ENCODE measurements at places on chromosomes 1 and 21. TPM values are rescaled to one million over a fixed set of nuclear protein-coding genes. Genes with fewer than 3 reads are reported as not detected.
A peak's percentile ranks its signal among the peaks of the same experiment; 100 is the strongest.

PHGDH gene
- polyA plus RNA-seq, result 257 TPM

DNA sequence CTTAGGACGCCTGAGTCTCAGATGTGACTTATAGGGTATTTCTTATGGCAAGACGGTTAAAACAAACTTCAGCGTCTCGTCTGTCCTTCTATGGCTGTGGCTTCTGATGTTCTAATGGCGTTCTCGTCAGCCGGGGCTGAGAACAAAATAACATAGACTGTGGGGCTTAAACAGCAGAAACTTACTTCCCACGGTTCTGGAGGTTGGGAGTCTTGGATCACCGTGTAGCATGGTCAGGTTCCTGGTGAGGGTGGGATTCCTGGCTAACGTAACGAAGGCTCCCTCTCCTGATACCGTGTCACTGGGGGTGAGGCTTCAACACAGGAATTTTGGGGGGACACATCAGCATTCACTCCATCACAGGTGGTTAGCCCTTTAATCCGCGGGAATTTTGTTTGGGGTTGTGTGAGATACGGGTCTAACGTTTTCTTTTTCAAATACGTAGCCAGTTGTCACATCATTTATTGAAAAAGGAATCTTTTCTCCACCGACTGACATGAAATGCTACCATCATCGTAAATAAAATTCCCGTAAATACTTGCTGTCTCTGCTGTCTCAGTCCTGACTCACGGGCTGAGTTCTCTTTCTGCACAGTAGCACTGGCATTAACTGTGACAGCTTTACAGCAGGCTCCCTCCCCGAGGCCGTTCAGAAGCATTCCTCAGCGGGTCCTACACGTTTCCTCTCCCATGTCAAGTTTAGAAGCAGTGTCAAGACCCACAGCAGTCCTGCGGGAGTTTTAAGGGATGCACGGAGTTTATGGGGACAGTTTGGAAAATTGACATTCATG lies 8.1 kb upstream of the POFUT2 start:
- peak overlapping the region; percentile 39 for H3K4me3 ChIP-seq
- H3K36me3 ChIP-seq, result no peaks in the 10 kb centered on the region
- peak overlapping the region; percentile 82 for H3K27ac ChIP-seq
- no peaks in the 10 kb centered on the region for H3K27me3 ChIP-seq
- H3K4me1 ChIP-seq, result peaks cover 29% of the 10 kb centered on the region
- peak; percentile 83 for DNase-seq

- peak overlapping the region; percentile 68 for H3K27ac ChIP-seq
- peak; percentile 74 for DNase-seq
- H3K27me3 ChIP-seq, result no peaks in the 10 kb centered on the region
Observed at GRCh38 chr1:198088360-198089071, 68.3 kb upstream of the NEK7 start.

SLAMF9 gene
- 0.48 TPM for polyA plus RNA-seq

CHRM3 gene
- polyA plus RNA-seq, result not detected

KLHDC8A gene
- polyA plus RNA-seq, result 0.08 TPM

IFI44 gene
- 1.3 TPM for polyA plus RNA-seq

DNA sequence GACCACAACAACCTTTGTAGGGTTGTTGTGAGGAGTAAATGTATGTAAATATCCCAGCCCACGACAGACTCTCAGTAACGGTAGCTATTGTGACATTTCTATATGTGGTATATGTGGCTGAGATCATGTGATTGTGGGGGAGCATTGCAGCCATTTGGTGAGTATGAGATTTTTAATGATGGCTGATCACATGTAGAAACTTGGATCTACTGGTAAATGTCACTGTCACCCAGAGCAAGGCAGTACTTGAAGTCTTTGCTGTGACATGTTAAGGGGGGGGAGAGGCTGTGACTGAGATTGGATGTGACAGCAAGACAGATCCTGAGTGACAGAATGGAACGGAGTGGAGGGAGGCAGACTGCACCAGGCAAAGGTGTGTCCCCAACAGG lies 23.9 kb upstream of the MEF2D start:
- no peak for DNase-seq
- H3K27ac ChIP-seq, result no peak overlapping the region
- no peak overlapping the region for H3K4me3 ChIP-seq

PTGER3 gene
- polyA plus RNA-seq, result 0.31 TPM

DNA sequence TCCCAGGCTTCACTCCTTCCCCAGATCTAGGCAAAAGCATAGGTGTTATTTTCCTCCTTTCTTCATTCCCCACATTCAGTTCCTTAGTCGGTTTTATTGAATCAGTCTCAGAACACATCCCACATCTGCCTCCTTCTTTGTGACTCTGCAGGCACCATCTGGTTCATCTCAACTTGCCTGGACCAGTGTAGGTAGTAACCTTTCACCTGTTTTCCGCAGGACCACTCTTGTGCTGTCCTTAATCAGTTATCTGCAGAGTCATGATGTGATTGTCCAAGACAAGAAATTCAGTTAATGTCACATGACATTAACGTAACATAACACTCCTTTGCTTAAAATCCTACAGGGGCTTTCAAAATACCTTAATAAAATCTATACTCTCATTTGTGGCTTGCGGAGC lies 174.6 kb downstream of the CHRM3 start:
- H3K36me3 ChIP-seq, result no peaks in the 10 kb centered on the region
- DNase-seq, result no peak
- H3K4me1 ChIP-seq, result no peaks in the 10 kb centered on the region

ACTN2 gene
- 0.22 TPM for polyA plus RNA-seq

DNA sequence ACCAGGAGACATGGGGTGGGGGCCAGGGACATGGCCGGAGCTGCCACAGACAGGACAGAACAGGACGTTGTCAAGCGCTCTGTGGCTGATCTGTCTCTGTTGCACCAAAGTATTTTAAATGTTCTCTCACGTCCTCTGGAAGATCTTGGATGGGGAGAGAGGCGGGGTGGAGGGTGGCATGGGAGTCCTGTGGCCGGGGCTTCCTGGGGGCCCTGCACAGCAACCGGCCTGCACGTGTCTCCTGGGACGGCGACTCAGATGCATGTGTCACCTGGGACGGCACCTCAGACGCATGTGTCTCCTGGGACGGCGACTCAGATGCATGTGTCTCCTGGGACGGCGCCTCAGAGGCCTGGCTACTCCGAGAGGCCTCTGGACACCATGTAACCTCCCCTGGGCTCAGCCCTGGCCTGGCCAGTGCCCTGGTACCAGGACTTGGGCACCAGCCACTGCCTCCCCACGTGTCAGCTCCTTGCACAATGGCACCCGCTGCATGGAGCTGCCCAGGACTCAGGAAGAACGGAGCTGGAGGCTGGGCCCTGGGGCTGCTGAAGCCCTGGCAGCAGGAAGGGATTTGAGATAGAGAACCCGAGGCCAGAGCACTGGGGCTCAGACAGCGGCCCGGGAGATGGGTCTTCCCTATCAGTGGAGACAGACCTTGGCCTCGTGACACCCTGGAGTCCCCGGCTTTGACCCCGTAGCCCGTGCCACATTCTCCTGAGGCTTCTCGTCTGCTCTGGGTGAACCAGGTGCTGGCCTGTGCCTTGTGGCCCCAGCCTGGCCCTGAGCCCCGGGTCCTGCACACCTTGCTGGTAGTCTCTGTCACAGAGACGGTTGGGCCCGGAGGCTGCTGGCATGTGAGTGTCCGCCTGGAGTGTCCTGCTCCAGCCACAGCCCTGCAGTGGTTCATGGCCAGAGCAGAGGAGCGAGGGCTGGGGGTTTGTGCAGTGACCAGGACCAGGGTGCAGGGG lies 14.7 kb upstream of the SLC19A1 start:
- no peaks in the 10 kb centered on the region for H3K4me1 ChIP-seq
- no peak overlapping the region for H3K4me3 ChIP-seq
- no peaks in the 10 kb centered on the region for H3K27me3 ChIP-seq
- DNase-seq, result peak; percentile 44

GUCA2B gene
- polyA plus RNA-seq, result not detected

KRTAP21-2 gene
- polyA plus RNA-seq, result not detected

FCER1A gene
- not detected for polyA plus RNA-seq

- peaks cover 19% of the 10 kb centered on the region for H3K4me1 ChIP-seq
- peak; percentile 100 for DNase-seq
- H3K27ac ChIP-seq, result peak within 1 kb of the TSS; percentile 88
- no peaks in the 10 kb centered on the region for H3K27me3 ChIP-seq
Observed at GRCh38 chr1:28235755-28236655, at the start of gene ATP5IF1. Gene ATP5IF1, plus strand, starts transcription at chr1:28236124. Its CDS starts 60 bp downstream, at chr1:28236184.

- H3K36me3 ChIP-seq, result no peaks in the 10 kb centered on the region
- H3K27ac ChIP-seq, result no peak overlapping the region
- peak; percentile 30 for DNase-seq
- peaks cover 10% of the 10 kb centered on the region for H3K4me1 ChIP-seq
- peaks cover 29% of the 10 kb centered on the region for H3K27me3 ChIP-seq
Observed at GRCh38 chr1:69511426-69512192, 56.1 kb upstream of the LRRC7 start.

DNA sequence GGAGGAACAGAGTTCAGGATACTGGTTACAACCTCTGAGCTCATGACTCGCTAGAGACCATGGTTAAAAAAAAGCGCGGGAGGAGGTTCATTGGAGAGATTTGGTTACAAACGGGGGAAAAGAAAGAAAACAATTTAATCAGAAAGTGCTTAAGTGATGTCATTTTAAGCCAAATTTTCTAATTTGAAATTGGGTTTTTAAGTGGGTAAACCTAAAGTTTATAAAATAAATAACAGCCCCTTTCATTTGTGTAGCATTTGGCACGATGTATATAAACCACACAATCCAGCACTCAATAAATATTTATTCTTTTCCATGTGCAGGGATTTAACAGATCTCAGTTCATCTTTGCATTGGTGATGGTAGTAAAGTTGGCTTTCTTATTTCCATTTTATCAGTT lies 7.0 kb upstream of the DPT start:
- no peak overlapping the region for H3K4me3 ChIP-seq
- DNase-seq, result no peak

- H3K4me1 ChIP-seq, result no peaks in the 10 kb centered on the region
- H3K36me3 ChIP-seq, result no peaks in the 10 kb centered on the region
- no peak for DNase-seq
- no peak overlapping the region for H3K4me3 ChIP-seq
Observed at GRCh38 chr21:30793581-30794314, 19.3 kb downstream of the KRTAP8-1 start.

DNA sequence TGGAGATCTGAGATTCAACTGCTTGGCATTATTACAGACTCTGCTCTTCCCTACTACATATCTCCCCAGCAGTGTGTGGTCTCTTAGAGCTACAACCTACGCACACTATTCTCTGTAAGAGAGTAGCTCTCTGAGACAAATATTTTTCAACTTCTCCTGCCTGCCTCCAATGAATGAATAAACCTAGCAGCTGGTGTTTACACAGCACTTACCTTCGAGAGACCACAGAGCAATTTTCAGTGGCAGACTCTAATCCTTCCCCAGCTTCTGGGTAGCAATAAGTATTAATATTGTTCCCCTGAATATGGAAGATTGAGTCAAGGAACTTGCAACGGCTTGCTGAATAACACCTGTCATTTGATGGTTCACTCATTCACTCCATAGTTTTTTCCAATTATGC lies 350.9 kb upstream of the SPAG17 start:
- DNase-seq, result no peak
- no peak overlapping the region for H3K4me3 ChIP-seq
- no peaks in the 10 kb centered on the region for H3K4me1 ChIP-seq
- H3K27me3 ChIP-seq, result no peaks in the 10 kb centered on the region

PLA2G2D gene
- not detected for polyA plus RNA-seq

GRCh38 chr1:178941849-178942248 lies 71.0 kb upstream of the ANGPTL1 start:
- DNase-seq, result peak; percentile 83
- H3K36me3 ChIP-seq, result no peaks in the 10 kb centered on the region
- peaks cover 53% of the 10 kb centered on the region for H3K4me1 ChIP-seq
- no peaks in the 10 kb centered on the region for H3K27me3 ChIP-seq
- H3K4me3 ChIP-seq, result no peak overlapping the region

GRCh38 chr1:202007805-202008489 lies 2.4 kb upstream of the ELF3 start:
- H3K36me3 ChIP-seq, result peaks cover 5% of the 10 kb centered on the region
- no peak for DNase-seq
- H3K4me3 ChIP-seq, result no peak overlapping the region
- H3K27me3 ChIP-seq, result no peaks in the 10 kb centered on the region
- no peak overlapping the region for H3K27ac ChIP-seq
